ENCODE measurements at places on chromosomes 1 and 21.

GRCh38 chr1:188249811-188250210 is 1421.1 kb downstream of the PLA2G4A start:
- no peak for DNase-seq

DNA sequence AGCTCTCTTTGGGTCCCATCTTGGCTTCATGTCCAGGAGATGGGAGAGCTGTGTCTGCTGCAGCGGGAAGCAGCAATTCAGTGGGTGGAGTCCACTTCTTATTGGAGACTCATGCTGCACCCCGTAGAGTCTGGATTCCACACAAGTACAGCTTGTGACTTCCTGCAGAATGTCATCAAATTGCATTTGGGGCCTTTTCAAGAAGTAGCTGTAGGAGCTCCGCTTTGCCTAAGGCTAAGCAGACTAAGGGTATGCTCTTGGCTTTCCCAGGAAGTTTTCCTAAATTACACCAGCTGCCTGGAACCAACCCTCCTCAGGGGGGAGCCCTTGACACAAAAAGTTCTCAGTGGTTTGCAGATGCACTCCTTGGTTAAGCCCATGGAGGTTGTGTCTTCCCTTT is 5.7 kb upstream of the MOB3C start:
- no peak for DNase-seq

DNA sequence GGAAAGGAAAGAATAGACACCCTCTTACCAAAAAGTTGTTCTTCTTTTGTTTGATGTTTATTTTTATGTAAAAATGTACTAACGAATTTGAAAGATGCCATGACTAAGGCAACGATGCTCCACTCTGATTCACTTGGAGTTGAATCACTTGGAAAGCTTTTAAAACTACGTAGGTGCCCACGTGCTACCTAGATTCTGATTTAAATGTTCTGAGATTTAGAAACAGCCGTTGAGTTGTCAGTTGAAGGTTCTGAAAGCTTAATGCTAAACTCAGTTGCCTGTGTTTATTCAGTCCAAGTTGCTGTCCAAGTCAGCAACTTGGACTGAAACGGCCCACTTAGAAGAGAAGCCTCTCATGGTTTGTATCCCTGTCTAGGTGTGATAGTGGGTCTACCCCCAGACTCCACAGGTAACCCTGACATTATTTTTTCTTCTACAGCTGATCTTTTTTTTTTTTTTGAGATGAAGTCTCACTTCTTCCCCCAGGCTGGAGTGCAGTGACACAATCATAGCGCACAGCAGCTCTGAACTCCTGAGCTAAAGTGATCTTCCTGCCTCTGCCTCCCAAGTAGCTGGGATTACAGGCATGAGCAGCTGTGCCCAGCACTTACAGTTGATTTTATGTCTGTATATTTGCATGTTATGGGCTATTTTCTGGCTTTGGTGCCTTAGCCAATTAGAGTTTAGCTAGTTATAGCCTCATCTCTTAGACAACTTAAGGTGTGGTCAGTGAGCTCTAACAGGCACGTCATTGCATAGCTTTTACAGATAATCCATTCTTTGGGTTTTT is 1.4 kb upstream of the VAMP4 start:
- no peak for DNase-seq

GRCh38 chr1:225977937-225978748 is 21.0 kb downstream of the SDE2 start:
- DNase-seq, result no peak

GRCh38 chr1:197224160-197224559 is 43.9 kb upstream of the CRB1 start:
- no peak for DNase-seq

- no peak for DNase-seq
Observed at GRCh38 chr1:168287237-168287664, 6.6 kb downstream of the TBX19 start.

DNA sequence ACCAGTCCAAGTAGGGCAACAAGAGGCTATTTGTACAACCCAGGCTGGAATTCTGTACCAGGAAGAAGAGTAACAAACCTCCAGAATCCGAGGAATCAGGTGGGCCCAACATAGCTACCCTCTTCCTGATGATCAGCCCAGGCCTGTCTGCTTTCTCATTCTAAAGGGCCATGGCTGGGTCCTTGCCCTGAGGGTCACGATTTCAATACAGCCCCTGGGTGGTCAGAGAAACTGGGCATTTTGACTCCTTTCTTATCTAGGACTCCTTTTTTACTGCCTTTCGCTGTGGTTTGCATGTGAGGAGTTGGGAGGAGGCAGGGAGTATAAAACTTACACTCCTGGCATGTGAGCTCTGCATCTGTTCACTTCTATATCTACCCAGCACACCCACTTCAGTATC is 164.9 kb upstream of the COA6 start:
- no peak for DNase-seq

- no peak for DNase-seq
Observed at GRCh38 chr1:231842441-231842840, 215.9 kb downstream of the DISC1 start.

DNA sequence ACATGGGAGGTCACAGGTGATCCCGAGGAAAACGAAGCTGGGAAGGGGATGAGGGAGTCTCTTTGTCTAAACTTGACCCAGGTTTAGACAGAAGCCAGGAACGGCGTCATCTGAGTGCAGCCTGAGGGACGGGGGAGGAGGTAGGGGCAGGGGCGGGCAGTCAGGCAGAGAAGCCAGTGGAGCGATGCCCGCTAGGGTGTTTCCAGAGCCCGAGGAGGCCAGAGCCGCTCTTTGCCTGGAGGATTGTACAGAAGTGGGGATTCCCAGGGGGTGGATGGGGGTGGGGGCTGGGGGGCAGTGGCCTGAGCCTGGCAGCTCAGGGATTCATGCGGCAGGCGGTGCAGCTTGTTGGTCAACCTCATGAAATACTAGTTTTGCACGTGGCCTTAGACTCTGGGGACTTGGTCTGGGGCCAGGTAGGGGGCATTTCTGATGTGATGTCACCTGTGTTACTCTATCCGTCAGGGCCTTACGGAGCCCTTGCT is 58.4 kb downstream of the VPS26C start:
- no peak for DNase-seq

Data from esophagus squamous epithelium (tissue), 5 donors.